ENCODE measurements at places on chromosomes 3 and 15. TPM values are rescaled to one million over a fixed set of nuclear protein-coding genes. Genes with fewer than 3 reads are reported as not detected.
A peak's percentile ranks its signal among the peaks of the same experiment; 100 is the strongest.

MAP1A gene
- total RNA-seq, result 4.7 TPM

CHRM5 gene
- not detected for total RNA-seq

GRCh38 chr3:123161167-123161566, 40.6 kb upstream of the SEC22A start:
- H3K27me3 ChIP-seq, result no peaks in the 10 kb centered on the region
- H3K4me3 ChIP-seq, result no peak overlapping the region
- H3K27ac ChIP-seq, result no peak overlapping the region
- DNase-seq, result no peak
- H3K4me1 ChIP-seq, result peaks cover 19% of the 10 kb centered on the region

DNA sequence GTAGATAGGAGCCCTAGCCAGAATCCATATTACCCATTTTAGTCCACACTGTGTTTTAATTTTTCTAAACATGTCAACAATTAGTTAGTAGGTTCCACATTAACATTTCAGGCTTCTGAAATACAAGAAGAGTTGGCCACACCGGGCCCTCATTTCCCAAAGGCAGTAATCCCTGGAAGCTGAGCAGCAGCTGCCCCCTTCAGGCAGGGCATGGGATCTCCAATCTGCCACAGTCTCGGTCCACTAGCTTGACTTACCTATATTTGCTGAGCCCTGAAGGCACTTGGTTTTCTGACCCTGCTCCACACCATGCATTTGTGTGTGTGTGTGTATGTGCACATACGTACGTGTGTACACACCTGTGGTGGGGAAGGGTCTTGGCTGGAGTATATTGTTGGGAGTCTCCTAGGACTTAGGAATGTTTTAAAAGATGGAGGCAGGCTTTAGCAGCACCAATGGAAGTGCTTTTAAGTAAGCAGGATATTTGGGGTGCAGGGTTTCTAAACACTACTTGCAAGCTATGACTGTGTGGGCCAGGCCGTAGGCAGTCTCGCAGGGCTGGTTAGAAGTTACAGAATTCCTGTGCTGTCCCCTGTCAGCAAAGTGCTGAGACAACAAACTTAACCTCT, 71.2 kb upstream of the SOX14 start:
- no peak overlapping the region for H3K4me3 ChIP-seq
- DNase-seq, result peak; percentile 41
- no peaks in the 10 kb centered on the region for H3K4me1 ChIP-seq

ATP13A5 gene
- total RNA-seq, result 0.29 TPM

DNA sequence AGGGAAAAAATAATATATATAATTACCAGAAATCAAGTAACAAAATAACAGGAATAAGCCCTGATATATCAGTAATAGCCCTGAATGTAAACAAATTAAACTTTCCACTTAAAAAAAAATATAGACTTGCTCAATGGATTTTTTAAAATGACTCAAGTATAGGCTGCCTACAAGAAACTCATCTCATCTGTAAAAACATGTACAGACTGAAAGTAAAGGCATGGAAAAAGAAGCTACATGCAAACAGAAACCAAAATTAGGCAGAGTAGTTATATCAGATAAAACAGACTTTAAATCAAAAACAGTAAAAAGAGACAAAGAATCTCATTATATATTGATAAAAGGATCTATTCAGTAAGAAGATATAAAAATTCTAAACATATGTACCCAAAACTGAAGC, 82.4 kb upstream of the STT3B start:
- peaks cover 3% of the 10 kb centered on the region for H3K27me3 ChIP-seq
- H3K36me3 ChIP-seq, result no peaks in the 10 kb centered on the region
